Subcutaneous adipose tissue (tissue), 4 donors: ENCODE measurements at places on chromosomes 12 and 14. TPM values are rescaled to one million over a fixed set of nuclear protein-coding genes. Genes with fewer than 3 reads are reported as not detected.

The TMEM132C gene
- total RNA-seq = 67.8 TPM

The CCDC175 gene
- not detected for total RNA-seq

The CLEC4C gene
- total RNA-seq = not detected

The SVOP gene
- not detected for total RNA-seq

The CIT gene
- total RNA-seq = 5.3 TPM

The MUCL1 gene
- total RNA-seq = not detected

The ACSS3 gene
- 123 TPM for total RNA-seq

The NGB gene
- not detected for total RNA-seq

The OR6C70 gene
- total RNA-seq = not detected

The LDHB gene
- total RNA-seq = 675 TPM

The KRT3 gene
- not detected for total RNA-seq

The GLT1D1 gene
- total RNA-seq = not detected

The KRT7 gene
- total RNA-seq = 2.4 TPM

The TSPAN11 gene
- total RNA-seq = 1.4 TPM

The GPR68 gene
- 0.98 TPM for total RNA-seq

The TAS2R46 gene
- total RNA-seq = 1.9 TPM

The POTEG gene
- not detected for total RNA-seq

The PCK2 gene
- total RNA-seq = 125 TPM

The DPPA3 gene
- not detected for total RNA-seq

The IL31 gene
- total RNA-seq = not detected

The GLIPR1L2 gene
- 1.5 TPM for total RNA-seq

The HSPA2 gene
- 8.8 TPM for total RNA-seq

The ALX1 gene
- total RNA-seq = 0.44 TPM

The IAPP gene
- total RNA-seq = not detected

The P2RX7 gene
- 2.4 TPM for total RNA-seq

The HRK gene
- total RNA-seq = not detected

The BCL2L14 gene
- total RNA-seq = not detected

The PCBP2 gene
- total RNA-seq = 671 TPM

The PPP1R36 gene
- total RNA-seq = 2.5 TPM

The TAS2R50 gene
- 3.4 TPM for total RNA-seq

The C14orf132 gene
- 3.8 TPM for total RNA-seq

The MMAB gene
- total RNA-seq = 45.6 TPM

The MIPOL1 gene
- 20.9 TPM for total RNA-seq

The OAS2 gene
- 9.9 TPM for total RNA-seq

The LIN7A gene
- total RNA-seq = 13.0 TPM

The OVCH1 gene
- total RNA-seq = 0.19 TPM

The STXBP6 gene
- 5.4 TPM for total RNA-seq

The TOMM20L gene
- not detected for total RNA-seq

The KRT81 gene
- total RNA-seq = not detected

The GPRC5A gene
- 15.7 TPM for total RNA-seq

The SLC10A1 gene
- total RNA-seq = not detected

The WIF1 gene
- not detected for total RNA-seq

The ZNF140 gene
- total RNA-seq = 13.4 TPM

The WNK1 gene
- 208 TPM for total RNA-seq

The COQ6 gene
- total RNA-seq = 39.5 TPM

The PLEKHH1 gene
- total RNA-seq = 1.9 TPM

The KRT5 gene
- 0.88 TPM for total RNA-seq

The AQP2 gene
- total RNA-seq = not detected

The TAS2R9 gene
- not detected for total RNA-seq

The EFS gene
- total RNA-seq = 9.2 TPM

The SLC24A4 gene
- 0.75 TPM for total RNA-seq

The SENP1 gene
- total RNA-seq = 20.3 TPM

The CLEC7A gene
- total RNA-seq = 87.5 TPM

The CLEC4A gene
- 4.2 TPM for total RNA-seq

The KLRK1 gene
- total RNA-seq = 2.3 TPM

The KRT75 gene
- not detected for total RNA-seq

The B4GALNT1 gene
- total RNA-seq = 3.4 TPM

The RNU4-1 gene
- total RNA-seq = under 0.01 TPM

The MGST1 gene
- total RNA-seq = 1,650 TPM

The IGF1 gene
- 214 TPM for total RNA-seq
